ENCODE measurements at places on chromosomes 5 and 9.

DNA sequence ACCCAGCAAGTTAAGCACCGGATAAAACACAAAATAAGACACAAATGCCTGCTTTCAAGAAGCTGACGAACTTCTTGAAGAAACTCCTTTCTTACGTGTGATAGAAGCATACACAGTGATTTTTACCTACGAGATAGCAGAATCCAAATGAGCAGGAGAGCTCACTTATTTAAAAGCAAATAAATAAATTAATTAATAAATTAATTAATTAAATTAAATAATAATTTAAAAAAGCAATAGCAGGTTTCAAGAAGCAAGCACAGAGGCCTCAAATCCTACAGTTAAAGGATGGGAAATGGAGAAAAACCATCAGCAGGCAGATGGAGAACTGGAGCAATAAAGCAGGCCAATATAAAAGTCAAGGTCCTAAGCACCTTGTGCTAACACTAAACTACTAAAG, 17.3 kb downstream of the LEAP2 start:
- no peak for DNase-seq

DNA sequence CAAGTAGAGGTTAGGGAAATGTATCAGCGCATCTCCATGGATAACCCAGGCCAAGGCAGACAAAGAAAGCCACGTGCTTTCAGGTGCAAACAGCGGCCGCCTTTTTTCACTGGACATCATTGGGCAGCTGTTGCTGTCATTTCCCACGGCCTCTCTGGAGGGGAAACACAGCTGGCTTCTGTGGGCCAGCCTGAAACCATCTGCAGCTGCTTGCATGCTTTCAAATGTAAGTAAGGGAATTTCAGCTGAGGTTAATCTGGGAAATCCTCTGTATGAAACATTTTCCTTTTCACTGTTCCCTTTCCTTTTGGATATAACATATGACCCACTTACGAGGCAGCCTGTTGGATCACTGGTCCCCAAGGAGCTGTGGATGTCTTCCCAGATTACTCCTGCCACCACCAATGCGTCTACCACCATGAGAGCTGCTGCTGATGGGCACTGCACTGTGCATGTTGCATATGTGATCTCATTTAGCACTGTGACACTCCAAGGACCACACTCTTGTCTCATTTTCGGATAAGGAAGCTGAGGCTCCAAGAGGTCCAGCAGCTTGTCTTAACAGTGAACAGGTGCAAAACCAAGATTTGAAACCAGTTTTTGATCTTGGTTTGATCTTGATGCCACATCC, 106.3 kb downstream of the C9orf152 start:
- no peak for DNase-seq

DNA sequence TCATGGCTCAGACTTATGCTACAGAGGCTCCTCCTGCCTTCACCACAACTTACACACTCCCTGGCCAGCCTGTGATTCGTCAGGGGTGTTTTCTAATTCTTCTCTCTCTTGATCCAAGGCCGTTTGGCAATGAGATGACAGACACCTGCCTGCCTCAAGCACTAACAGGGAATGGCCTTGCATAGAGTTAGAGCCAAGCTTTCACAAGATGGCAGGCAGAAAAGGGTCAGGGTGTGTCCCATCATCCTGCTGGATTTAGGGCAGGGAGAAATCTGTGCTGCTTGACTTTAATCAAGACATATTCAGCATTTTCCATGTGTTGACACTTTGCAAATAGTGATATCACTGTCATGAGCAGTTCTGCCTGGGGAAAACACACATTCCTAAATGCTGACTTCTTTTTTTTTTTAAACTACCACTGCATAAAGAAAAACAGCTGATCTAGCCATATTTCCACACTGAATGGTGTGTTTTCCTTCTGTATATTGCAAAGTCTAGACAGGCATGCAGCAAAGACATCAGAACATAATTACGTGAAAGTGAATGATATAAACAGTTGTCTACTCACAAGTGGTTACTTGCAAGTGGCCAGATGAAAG, 95.0 kb upstream of the SLC25A48 start:
- DNase-seq = no peak

GRCh38 chr5:142981475-142981874, 211.3 kb downstream of the ARHGAP26 start:
- DNase-seq = peak; percentile 15

DNA sequence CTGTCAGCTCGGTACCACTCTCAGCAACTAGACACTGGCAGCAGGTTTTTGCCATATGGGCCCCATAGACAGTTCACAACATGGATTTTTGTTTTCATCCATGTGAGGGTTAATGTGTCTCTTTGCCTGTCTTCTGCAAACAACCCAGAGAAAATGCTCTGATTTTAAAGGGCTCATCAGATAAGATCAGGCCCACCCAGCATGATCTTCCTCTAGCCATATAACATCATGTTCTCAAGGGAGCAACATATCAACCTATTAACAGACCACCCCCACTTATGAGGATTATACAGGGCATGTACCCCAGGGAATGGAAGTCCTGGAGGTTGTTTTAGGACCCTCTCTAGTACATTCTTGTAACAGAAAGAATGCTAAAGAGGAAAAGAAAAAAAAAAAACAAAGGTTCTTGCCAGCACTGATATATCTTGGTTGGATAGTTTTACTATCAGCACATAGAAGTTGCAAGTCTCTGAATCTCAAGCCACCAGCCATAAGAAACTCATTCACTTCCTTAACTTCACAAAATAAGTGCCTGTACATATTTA, 1015.1 kb downstream of the TLE4 start:
- DNase-seq = no peak

GRCh38 chr5:103258957-103259704, 568 bp downstream of the MACIR start:
- peak; percentile 28 for DNase-seq

GRCh38 chr5:181124526-181124925, 6.4 kb downstream of the OR2V1 start:
- no peak for DNase-seq

GRCh38 chr5:106843812-106844416, 826.8 kb downstream of the EFNA5 start:
- DNase-seq = no peak

DNA sequence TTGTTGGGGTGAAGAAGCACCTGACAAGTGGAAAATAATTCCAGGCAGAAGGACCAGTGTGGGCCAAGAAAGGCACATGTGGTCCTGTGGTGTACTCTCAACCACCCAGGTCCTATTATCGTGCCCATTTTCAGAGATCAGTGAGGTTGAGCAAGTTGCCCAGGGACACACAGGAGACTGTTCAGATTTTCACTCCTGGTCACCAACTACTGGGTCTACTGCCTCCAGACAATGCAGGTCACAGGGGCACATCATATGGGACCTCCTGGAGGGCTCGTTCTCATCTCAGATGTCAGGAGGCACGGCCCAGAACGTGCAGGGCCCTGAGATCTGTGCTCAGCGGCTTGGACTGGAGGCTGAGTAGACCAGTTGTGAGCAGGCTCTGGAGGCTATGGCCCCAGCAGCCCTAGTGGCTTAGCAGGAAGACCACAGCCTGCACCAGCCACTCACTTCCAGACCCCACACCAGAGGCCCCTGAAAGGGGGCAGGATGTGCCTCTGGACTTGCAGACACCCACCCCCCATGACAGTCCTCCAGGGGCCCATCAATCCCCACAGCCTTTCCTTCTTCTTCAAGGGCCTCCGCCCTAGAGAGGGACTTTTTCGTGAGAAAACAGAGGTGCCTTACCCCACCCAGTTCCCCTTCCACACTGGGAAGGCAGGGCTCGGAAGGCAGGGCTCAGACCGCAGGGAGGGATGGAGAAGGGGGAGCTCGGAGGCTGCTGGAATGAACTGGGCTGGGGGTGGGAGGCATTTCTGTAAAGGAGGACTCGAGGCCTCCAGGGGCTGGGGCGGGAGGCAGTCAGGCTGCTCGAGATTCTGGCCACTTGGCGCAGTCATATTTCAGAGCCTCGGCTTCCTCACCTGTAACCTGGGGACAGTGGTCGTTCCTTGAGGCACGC, 82.7 kb upstream of the NEURL1B start:
- no peak for DNase-seq

DNA sequence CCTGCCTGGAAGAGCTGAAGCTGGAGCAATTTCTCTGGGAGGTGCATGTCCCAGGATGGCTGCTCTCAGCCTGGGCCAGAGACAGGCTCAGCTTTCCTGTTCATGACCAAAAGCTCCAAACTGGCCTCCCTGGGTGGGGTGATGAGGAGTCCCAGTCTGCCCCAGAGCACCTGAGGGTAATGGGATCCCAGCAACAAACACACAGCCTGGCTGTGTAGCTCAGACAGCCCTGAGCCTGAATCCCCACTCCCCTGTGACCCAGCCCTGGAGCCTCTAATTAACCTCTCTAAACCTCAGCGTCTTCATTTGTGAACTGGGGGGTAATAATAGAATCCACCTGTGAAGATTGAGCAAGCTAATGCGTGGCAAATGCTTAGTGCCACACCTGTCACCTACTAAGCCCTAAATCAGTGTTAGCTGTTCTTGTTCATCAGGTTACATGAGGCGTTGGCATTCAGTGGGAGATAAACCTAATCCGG, 67.5 kb downstream of the HSPA4 start:
- no peak for DNase-seq

DNA sequence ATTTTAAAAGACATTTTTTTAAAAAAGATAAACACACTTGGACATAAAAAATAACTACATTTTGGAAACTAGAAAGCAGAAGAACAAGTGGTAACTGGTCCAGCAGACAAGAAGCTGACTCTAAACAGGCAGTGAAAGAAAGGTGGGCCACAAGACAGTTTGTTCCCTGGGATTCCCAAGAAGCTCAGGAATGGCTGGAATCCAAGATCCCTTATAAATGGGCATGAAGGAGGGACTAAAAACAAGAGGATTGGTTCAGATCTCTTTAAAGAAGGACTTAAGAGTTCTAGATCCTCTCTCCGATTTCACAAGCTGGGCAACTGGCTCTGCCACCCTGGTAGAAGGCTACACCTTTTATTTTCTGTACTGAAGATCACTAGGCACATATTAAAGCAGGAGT, 102.8 kb downstream of the ARL15 start:
- DNase-seq = no peak

- DNase-seq = no peak
Measured at GRCh38 chr5:76626738-76627137, 3.5 kb upstream of the F2RL2 start.

DNA sequence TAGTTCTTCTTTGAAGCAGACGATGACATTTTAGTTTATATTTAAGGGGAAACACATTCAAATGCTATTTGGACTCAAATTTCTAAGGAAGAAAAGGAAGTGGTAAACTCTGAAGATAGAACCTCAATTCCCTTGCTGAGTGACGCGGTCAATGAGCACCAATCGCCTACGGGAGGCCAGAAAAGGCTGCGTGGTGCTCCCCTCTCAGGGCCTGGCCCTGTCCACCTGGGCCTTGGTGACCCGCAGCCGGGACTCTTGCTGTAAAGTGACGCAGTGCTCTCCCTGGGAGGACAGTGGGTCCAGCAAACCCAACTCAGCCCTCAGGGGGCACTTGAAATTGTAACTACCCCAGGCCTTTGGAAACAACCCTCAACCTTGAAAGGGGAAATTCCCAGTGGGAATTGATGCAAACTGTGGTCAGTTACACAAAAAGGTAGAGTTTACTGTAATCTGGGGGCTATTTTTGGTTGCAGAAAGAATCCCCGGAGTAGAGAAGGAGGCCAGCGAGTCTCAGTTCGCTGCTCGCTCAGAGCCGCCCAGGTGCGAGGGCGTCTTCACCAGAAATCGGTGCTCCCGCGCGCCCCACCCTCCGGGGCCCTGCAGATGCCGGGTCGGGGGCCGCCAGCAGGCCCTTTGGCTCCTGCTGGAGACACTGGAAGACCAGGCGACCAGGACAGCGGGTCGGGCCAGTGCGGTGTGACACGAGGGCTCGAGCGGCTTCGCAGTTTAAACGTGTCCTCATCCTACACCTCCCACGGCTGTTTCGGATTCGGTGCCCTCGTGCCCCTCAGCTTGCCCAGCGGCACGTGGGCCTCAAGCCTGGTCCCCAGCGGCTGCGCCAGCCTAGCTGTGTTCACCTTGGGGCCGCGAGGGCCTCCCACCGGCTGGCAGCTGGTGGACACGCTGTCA, 1.4 kb upstream of the ANKRD33B start:
- no peak for DNase-seq
